ENCODE measurements at places on chromosomes 13 and 19. TPM values are rescaled to one million over a fixed set of nuclear protein-coding genes. Genes with fewer than 3 reads are reported as not detected.

GRCh38 chr19:3692141-3693024 is 7.9 kb downstream of the PIP5K1C start:
- H3K27ac ChIP-seq: no peak overlapping the region
- H3K36me3 ChIP-seq: peaks cover 17% of the 10 kb centered on the region
- DNase-seq: no peak

The MEDAG gene
- total RNA-seq: not detected

The TBXA2R gene
- total RNA-seq: 8.8 TPM

GRCh38 chr13:71149498-71150363 is 717.3 kb downstream of the DACH1 start:
- no peak overlapping the region for H3K4me3 ChIP-seq
- H3K36me3 ChIP-seq: no peaks in the 10 kb centered on the region
- no peaks in the 10 kb centered on the region for H3K27me3 ChIP-seq
- no peaks in the 10 kb centered on the region for H3K4me1 ChIP-seq
- no peak for DNase-seq

DNA sequence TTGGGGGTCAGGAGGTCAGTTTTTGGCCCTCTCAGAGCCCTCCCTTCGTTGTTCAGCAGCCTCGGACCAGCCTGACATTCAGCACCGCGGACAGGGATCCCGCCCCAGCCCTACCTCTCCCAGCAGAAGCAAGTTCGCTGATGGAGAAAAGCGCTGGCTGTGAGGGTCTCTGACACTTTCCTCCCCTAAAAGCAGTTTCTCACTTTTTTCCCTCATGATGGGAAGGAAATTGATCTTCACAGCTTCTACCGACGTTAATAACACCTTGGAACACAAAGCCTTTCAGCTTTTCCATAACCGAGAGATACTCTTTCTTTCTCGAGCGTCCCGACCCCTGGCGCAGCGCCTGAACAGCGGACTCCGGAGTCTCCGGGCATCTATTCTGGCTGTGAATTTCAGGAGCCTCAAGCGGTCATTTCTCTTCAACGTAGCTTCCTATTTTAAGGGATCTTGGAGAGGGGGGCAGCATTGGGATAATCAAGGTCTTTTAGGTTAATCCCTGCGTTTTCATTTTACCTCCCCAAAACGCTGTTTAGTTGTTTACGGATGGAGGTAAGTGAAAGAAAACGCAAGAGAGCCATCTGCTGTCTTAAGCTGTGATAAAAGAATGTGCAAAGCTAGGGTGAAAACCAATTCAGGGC is 467.2 kb downstream of the ITGBL1 start:
- H3K36me3 ChIP-seq: no peaks in the 10 kb centered on the region
- H3K27me3 ChIP-seq: peaks cover 25% of the 10 kb centered on the region
- peak overlapping the region; percentile 59 for H3K4me3 ChIP-seq
- H3K4me1 ChIP-seq: no peaks in the 10 kb centered on the region

The MYPOP gene
- total RNA-seq: 11.2 TPM

DNA sequence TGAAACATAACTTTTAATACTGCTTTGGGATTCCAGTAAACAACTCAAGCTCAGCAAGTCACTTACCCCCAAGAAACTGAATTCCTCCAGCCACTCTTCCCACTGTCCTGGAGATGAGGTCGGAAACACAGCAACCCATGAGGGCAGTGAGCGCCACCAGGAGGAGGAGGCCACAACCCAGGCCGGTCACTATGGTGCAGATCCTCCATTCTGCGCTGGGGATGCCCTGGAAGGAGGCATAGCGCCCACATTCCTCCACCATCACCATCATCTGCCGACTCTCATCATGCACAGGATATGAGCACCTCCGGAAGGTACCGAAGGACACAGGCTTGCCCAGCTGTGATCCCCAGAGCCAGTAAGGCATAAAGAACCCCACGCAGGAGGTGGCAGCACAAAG is 2.2 kb downstream of the LHFPL6 start:
- DNase-seq: no peak
- no peak overlapping the region for H3K27ac ChIP-seq
- peaks cover 15% of the 10 kb centered on the region for H3K36me3 ChIP-seq
- peak overlapping the region; percentile 97 for H3K4me3 ChIP-seq

DNA sequence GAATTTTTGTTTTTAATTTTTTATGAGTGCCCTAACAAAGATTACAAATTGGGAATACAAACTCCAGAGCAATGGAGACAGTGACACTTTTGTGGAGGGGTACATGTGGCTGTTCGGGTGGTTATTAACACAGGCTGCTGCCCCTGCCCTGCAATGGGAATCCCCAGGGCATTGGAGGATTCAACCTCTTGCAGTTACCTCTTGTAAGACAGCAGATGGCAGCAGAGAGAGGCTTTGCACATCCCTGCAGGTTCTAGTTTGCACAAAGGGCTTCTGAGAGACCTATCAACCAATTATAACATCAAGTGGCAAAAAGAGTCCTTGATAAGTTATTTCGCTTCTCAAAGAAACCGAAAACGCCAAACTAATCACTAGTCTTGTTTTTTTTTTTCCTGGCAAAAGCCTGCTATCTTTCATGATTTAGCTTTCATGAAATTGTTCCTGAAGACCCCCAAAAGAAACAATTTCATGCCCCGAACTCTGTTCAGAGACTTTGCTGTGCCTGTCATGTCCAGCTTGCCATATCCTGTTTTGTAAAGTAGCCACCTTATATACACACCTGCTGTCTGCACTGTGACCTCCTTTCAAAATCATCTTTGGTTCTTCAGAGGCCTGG is 10.4 kb downstream of the GJB2 start:
- H3K4me1 ChIP-seq: no peaks in the 10 kb centered on the region
- no peak overlapping the region for H3K4me3 ChIP-seq

GRCh38 chr13:75749407-75749806 is 113.3 kb downstream of the LMO7 start:
- peaks cover 94% of the 10 kb centered on the region for H3K4me1 ChIP-seq
- H3K36me3 ChIP-seq: peaks cover 60% of the 10 kb centered on the region
- DNase-seq: no peak
- H3K27me3 ChIP-seq: peaks cover 46% of the 10 kb centered on the region

DNA sequence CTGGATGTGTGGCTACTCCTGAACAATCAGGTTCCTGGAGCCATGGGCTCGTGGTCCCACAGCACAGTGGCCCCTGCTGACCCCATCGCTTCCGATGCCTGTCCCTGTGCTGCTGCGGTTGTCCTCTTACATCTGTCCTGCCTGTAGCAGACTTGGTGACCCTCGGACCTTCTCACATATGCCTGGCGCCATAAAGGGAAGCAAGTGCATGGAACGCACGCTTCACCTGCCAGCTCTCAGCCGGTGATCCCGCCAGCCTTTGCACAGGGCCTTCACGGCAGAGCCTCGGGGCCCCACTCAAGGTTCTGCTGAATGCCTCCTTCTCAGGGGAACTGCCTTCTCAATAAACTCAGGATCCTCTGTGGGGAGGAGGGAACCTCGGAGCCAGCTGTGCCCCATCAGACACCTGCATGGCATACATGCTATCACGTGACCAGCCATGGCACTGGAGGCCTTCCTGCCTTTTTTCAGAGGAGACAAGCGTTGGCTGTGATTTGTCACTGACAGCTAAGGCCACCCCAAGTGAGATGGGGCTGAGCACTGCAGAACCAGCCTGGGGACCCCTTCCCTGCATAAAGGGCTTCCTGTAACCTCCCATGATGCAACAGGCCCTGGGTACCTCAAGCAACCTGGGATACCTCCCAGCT is 24.3 kb downstream of the PEPD start:
- H3K36me3 ChIP-seq: no peaks in the 10 kb centered on the region
- H3K4me1 ChIP-seq: no peaks in the 10 kb centered on the region
- H3K27me3 ChIP-seq: peaks cover 1% of the 10 kb centered on the region

- DNase-seq: no peak
- H3K27ac ChIP-seq: no peak overlapping the region
- H3K36me3 ChIP-seq: no peaks in the 10 kb centered on the region
Observed at GRCh38 chr13:91216928-91217700, 130.4 kb upstream of the MIR17HG start.

DNA sequence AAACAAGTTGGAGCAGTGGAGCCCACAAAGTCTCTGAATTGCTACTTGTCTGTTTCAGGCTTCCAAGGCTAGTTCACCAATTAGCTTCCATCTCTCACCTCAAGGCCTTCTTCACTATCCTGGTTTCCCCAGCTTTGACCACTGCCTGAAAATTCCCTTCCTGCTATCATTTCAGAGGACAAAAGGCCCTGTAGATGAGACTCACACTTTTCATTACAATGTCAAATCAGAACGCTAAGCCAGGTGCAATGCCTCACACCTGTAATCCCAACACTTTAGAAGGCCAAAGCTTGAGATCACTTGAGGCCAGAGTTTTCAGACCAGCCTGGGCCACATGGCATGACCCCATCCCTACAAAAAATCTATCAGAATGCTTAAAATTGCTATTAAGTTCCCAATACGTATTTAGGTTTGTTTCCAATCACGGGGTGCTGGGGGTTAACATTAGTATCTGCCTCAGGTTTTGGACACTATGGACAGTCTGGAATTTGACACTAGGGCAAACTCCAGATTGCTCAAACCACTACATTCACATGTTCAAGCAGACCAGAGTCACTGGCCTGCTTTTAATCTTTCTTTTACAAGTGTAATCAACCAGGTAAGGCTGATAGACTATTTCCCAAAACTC is 5.5 kb downstream of the TPT1 start:
- H3K27me3 ChIP-seq: peaks cover 20% of the 10 kb centered on the region
- peaks cover 64% of the 10 kb centered on the region for H3K36me3 ChIP-seq
- DNase-seq: no peak
- H3K4me3 ChIP-seq: peak overlapping the region; percentile 98

The SPHK2 gene
- 34.5 TPM for total RNA-seq

DNA sequence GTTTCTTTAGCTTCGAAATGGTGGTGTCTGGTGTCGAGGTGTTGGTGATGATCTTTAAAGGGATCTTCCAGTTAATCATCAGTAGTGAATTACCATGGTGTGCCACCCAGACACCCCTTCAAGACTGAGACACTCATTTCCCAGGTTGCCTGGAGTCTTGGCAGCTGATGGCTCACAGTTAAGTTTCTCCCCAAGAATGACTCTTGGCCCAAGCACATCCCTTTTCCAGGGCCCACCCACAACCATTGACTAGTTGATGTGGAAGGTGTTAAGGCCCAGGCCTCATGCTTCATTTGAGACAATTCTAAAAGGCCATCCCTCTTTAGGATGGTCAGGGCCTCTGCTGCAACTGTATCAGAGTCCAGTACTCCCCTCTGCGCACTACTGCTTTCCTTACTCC is 145.5 kb downstream of the FOXO1 start:
- no peaks in the 10 kb centered on the region for H3K4me1 ChIP-seq
- peaks cover 2% of the 10 kb centered on the region for H3K27me3 ChIP-seq
- no peak for DNase-seq

The USHBP1 gene
- total RNA-seq: not detected

DNA sequence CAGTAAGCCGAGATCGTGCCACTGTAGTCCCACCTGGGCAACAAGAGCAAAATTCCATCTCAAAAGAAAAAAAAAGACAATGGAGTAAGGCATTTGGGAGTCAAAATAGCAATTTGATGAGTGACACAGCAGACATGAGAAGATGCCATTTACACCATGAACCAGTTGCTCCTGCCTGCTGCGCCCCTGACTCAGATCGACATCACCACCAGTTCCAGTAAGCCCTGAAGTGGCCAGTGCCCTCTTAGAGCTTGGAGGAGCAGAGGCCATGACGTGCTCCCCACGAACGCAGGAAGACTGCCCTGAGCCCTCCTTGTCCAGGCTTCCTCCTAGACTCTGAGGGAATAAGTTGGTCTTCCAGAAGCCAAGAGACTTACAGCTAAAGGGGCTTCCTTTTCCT is 339.2 kb downstream of the MYO16 start:
- no peak overlapping the region for H3K4me3 ChIP-seq
- DNase-seq: no peak
- peaks cover 16% of the 10 kb centered on the region for H3K4me1 ChIP-seq
- H3K27ac ChIP-seq: no peak overlapping the region
- no peaks in the 10 kb centered on the region for H3K36me3 ChIP-seq
- peaks cover 2% of the 10 kb centered on the region for H3K27me3 ChIP-seq

GRCh38 chr13:80684217-80684991 is 343.5 kb upstream of the SPRY2 start:
- no peak for DNase-seq
- no peaks in the 10 kb centered on the region for H3K36me3 ChIP-seq
- H3K27me3 ChIP-seq: no peaks in the 10 kb centered on the region
- no peak overlapping the region for H3K27ac ChIP-seq
- H3K4me3 ChIP-seq: no peak overlapping the region
- H3K4me1 ChIP-seq: no peaks in the 10 kb centered on the region

- H3K36me3 ChIP-seq: no peaks in the 10 kb centered on the region
- H3K4me1 ChIP-seq: no peaks in the 10 kb centered on the region
- DNase-seq: no peak
- H3K4me3 ChIP-seq: no peak overlapping the region
- no peak overlapping the region for H3K27ac ChIP-seq
Observed at GRCh38 chr13:67258482-67258881, 28.3 kb upstream of the PCDH9 start.

The ZNF14 gene
- total RNA-seq: 2.8 TPM

DNA sequence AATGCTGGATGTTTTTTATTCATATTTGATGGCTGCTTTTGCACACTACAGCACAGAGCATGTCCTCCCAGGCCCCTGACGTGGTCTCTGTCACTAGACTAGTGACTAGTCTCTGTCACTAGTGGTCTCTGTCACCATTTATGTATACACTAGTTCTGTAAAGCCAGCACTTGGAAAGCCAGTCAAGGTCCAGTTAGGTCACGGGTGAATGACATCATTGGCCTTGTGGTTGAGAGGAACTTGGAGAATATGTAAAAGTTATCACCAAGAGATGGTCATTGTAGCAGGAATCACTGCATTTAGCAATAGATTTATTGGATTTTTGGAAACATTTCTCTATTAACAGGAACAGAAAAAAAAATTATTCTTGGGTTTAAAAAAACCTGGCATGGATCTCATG is 72.9 kb downstream of the SHISA2 start:
- no peak overlapping the region for H3K27ac ChIP-seq
- no peaks in the 10 kb centered on the region for H3K4me1 ChIP-seq
- H3K27me3 ChIP-seq: peaks cover 2% of the 10 kb centered on the region
- no peak overlapping the region for H3K4me3 ChIP-seq
- H3K36me3 ChIP-seq: no peaks in the 10 kb centered on the region

The FCAR gene
- total RNA-seq: not detected

DNA sequence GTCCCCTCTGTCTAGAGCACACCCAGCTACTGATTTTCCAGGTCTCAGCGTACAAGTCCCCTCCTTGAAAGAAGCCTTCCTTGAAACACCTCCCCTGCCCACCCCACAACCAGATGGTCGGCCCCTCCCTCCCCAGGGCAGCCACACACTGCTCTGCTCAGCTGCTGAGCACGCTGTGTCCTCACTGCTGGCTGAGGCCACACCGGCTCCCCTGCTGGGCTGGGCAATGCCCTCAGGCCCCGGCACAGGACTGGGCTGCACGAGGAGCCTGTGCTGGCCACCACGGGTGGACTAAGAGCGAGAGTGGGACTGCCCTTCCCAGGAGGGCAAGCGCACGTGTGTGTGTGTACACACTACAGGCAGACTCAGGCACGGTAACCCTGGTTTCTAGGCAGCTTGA is 11.8 kb upstream of the RSPH6A start:
- no peaks in the 10 kb centered on the region for H3K4me1 ChIP-seq
- H3K27ac ChIP-seq: no peak overlapping the region
- no peak overlapping the region for H3K4me3 ChIP-seq
- H3K36me3 ChIP-seq: peaks cover 34% of the 10 kb centered on the region
- peaks cover 6% of the 10 kb centered on the region for H3K27me3 ChIP-seq

- DNase-seq: peak; percentile 80
- peak overlapping the region; percentile 92 for H3K4me3 ChIP-seq
- peak overlapping the region; percentile 45 for H3K27ac ChIP-seq
Observed at GRCh38 chr19:8390617-8390981, 439 bp downstream of the RAB11B start.

The ZNF547 gene
- 2.0 TPM for total RNA-seq
